Type B pancreatic cell (in vitro differentiated cells): ENCODE measurements at places on chromosomes 7 and 10. TPM values are rescaled to one million over a fixed set of nuclear protein-coding genes. Genes with fewer than 3 reads are reported as not detected.
A peak's percentile ranks its signal among the peaks of the same experiment; 100 is the strongest.

Gene TAX1BP1
- 87.6 and 118 TPM in 2 replicates for total RNA-seq

Gene FAM185A
- total RNA-seq: 8.6 and 8.7 TPM in 2 replicates

Gene PUS7
- 15.5 and 25.4 TPM in 2 replicates for total RNA-seq

Gene PPRC1
- total RNA-seq: 48.6 and 51.6 TPM in 2 replicates

DNA sequence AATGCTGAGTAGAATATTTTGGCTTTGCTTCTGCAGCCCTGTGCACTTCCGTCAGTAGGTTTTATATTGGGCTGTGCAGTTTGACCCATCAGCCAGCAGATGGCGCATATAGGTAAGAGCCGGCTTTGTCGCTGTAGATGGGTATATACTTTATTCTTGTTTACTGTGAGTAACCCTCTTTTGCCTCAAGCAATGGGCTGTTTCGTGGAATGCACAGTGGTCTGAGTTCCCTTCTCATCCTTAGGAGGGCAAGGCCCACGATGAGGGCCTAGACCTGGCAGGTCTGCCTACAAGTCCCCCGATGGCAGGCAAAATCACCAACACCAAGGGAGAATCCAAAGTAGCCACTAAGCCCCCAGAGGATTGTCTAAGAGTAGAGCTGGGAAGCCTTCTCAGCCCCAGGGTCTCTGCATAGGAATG is 1002.9 kb upstream of the KCND2 start:
- H3K36me3 ChIP-seq: no peaks in the 10 kb centered on the region
- H3K4me3 ChIP-seq: no peak overlapping the region
- no peak for DNase-seq
- H3K27ac ChIP-seq: peak overlapping the region; percentile 88

Gene FGL2
- total RNA-seq: 0.99 and 1.9 TPM in 2 replicates

- H3K27ac ChIP-seq: no peak overlapping the region
- DNase-seq: no peak
- peaks cover 11% of the 10 kb centered on the region for H3K36me3 ChIP-seq
Observed at GRCh38 chr7:100369105-100369504, 4.2 kb upstream of the PILRA start.

- peaks cover 42% of the 10 kb centered on the region for H3K4me1 ChIP-seq
- peaks cover 27% of the 10 kb centered on the region for H3K27me3 ChIP-seq
- H3K36me3 ChIP-seq: peaks cover 6% of the 10 kb centered on the region
- H3K27ac ChIP-seq: no peak overlapping the region
Observed at GRCh38 chr7:29278337-29279069, 83.9 kb downstream of the CHN2 start.

DNA sequence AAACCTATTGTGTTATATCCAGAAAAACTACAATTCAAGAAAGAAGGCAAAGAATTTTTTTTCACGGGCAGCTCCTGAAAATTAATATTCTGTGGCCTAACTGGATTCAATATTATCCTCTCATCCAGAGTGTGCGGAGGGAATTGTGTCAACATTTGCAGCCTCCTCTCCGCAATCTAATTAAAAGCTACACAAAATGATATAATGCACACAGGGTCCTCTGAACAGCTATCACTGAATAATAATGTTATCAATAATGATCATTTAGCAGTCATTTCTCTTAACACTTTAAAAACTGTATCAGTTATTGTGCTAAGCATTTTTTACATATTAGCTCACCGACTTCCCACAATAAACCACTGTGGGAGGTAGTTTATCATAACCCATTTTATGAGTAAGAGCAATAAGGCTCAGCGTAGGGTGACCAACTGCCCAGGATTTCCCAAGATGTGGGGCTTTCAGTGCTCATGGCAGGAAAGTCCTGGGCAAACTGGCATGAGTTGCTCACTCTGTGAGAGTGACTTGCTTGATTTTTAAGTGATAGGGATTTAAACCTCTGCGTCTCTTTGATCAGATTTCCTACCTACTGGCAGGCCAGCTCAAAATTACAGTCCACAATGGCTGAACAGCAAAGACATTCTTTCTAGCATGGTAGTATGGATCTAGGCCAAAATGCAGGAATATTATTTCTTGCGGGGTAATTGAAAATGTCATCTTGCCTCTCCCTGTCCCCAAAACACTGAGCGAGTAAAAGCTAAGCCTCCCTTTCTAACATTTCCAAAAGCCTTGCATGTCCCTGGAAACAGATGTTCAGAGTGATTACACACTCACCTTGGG is 65.7 kb downstream of the AOAH start:
- H3K4me1 ChIP-seq: peaks cover 64% of the 10 kb centered on the region
- no peaks in the 10 kb centered on the region for H3K27me3 ChIP-seq
- peaks cover 6% of the 10 kb centered on the region for H3K36me3 ChIP-seq
- H3K27ac ChIP-seq: peak overlapping the region; percentile 35
- no peak overlapping the region for H3K4me3 ChIP-seq

- no peak overlapping the region for H3K27ac ChIP-seq
- H3K4me1 ChIP-seq: no peaks in the 10 kb centered on the region
- DNase-seq: no peak
- H3K27me3 ChIP-seq: no peaks in the 10 kb centered on the region
- no peak overlapping the region for H3K4me3 ChIP-seq
Observed at GRCh38 chr10:64760371-64760770, 1239.2 kb downstream of the REEP3 start.

Gene ZNF37A
- 11.6 and 22.2 TPM in 2 replicates for total RNA-seq

GRCh38 chr10:53536322-53536721 is 763.7 kb upstream of the MBL2 start:
- DNase-seq: no peak
- no peaks in the 10 kb centered on the region for H3K27me3 ChIP-seq
- no peaks in the 10 kb centered on the region for H3K36me3 ChIP-seq
- no peak overlapping the region for H3K27ac ChIP-seq
- no peak overlapping the region for H3K4me3 ChIP-seq
- H3K4me1 ChIP-seq: no peaks in the 10 kb centered on the region

GRCh38 chr7:11252011-11252607 is 278.4 kb downstream of the PHF14 start:
- DNase-seq: no peak
- no peaks in the 10 kb centered on the region for H3K27me3 ChIP-seq
- H3K4me3 ChIP-seq: no peak overlapping the region
- H3K27ac ChIP-seq: no peak overlapping the region

DNA sequence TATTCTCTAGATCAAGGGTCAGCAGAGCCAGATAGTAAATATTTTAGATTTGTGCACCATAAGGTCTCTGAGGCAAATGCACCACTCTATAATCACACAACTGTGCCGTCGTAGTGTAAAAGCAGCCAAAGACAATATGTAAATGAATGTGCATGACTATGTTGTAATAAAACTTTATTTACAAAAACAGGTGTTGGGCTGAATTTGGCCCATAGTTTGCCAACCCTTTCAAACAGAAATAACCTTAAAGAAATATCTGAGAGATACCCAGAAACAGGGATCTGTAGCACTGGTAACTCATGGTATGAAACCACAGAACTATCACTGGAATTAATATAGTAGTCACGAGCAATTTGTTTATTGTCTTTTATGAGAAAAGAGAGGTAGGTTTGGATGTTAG is 86.0 kb downstream of the ARID5B start:
- H3K27ac ChIP-seq: peak overlapping the region; percentile 68
- peaks cover 28% of the 10 kb centered on the region for H3K36me3 ChIP-seq
- no peak for DNase-seq
- no peak overlapping the region for H3K4me3 ChIP-seq
- H3K4me1 ChIP-seq: peaks cover 27% of the 10 kb centered on the region

Gene TMEM178B
- total RNA-seq: 4.7 and 8.7 TPM in 2 replicates

- no peak overlapping the region for H3K27ac ChIP-seq
- peaks cover 91% of the 10 kb centered on the region for H3K27me3 ChIP-seq
- DNase-seq: no peak
- peaks cover 16% of the 10 kb centered on the region for H3K4me1 ChIP-seq
Observed at GRCh38 chr10:101090597-101090996, 28.8 kb downstream of the KAZALD1 start.

Gene CADPS2
- total RNA-seq: 6.6 and 10.1 TPM in 2 replicates
